ENCODE measurements at places on chromosomes 11 and 22.

DNA sequence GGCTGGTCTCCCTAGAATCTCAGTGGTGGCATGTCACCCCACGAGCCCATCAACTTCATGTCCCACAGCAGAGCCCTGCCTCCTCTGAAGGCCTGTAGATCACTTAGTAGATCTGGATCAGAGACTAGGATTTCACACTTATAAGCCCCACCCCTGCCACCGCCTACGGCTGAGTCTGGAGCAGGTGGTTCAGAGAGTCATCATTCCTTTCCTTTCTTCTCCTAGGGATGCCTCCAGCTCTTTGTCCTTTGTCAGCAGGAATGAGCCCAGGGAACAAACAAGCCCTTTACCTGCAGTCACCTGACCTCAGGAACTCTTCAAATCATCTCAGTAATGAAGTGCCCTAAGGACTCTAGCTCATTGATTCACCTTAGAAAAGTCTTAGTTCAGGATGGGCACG, 37.8 kb downstream of the SCGB1A1 start:
- no peak for DNase-seq

DNA sequence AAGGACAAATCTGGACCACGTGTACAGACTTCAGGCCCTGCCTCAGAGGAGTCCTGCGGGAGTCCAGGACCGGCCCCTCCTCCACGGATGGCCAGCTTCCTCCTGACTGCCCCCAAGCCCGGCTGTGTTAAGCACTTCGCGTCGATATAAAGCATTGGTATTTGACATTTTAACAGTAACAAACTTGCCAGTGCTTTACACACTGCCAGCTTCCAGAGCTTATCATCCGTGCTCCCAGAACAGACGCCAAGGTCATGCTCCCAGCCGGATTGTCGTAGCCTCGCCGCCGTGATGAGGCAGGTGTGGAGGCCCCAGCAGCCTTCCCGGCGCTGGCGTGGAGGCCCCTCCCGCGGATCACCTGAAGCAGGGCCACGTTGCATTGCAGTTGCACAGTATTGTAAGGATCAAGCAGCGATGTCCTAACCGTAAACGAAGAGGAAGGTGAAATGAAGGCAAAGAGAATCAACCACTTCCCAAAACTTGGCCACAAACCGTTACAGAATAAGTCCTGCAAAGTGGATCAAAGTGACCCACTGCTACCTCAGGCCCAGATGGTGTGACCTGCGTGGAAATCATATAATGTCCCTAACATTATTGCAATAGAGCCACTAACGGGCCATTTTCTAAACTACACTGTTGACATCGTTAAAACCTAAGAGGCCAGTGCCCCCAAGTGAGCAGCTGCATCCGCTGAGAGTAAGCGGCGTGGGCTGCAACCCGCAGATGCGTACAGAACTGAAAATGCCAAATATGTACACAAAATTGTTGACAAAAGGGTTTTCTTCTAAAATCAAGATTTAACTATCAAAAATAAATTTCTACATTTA, 51.6 kb downstream of the CERK start:
- DNase-seq = no peak

GRCh38 chr11:59182457-59183151, 10.7 kb downstream of the DTX4 start:
- no peak for DNase-seq

- no peak for DNase-seq
These were observed 25.0 kb upstream of the TMPRSS5 start for GRCh38 chr11:113730887-113731726.

GRCh38 chr22:42371099-42371498, 61.1 kb downstream of the NFAM1 start:
- DNase-seq = no peak

- no peak for DNase-seq
These were observed 1081.6 kb downstream of the BRD1 start for GRCh38 chr22:48745842-48746788.

- no peak for DNase-seq
These were observed 28.8 kb downstream of the ZNF70 start for GRCh38 chr22:23722160-23722559.

DNA sequence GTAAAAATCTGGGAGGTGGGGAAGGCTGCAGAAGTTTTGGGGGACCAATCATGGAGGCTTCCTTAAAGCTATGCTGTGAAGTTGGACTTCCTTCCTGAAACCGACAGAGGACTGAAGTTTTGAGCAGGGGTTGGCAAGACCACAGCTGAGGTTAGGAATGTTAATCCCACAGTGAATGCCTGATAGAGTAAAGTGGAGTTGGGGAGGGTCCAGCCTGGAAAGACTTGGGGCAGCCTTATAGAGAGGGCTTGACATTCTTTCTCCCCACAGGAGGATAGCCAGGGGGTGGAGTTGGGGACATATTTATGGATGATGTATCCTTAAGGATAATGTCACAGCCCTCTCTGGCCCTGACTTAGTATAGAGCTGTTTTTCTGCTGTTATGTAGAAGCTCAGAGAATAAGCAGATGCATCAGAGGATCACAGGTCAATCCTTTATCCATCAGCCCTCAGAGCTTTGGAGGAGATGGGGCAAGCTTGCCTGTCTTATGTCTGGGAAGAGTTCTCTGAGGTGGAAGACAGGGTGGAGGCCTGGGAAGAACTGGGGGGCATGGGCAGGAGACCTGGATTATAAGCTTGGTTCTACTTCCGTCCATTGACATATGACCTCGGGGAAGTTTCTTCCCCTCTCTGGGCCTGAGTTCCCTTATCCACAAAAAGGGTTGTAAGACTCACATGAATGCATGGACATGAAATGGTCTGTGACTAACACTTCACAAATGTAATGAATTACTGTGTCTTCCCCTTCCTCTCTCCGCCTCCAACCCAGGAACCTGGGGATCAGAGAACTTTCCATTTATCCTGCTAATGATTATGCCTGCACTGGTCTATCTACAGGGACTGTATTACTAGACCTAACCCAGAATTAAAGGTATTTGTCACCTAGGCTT, 317.8 kb downstream of the MIAT start:
- no peak for DNase-seq

DNA sequence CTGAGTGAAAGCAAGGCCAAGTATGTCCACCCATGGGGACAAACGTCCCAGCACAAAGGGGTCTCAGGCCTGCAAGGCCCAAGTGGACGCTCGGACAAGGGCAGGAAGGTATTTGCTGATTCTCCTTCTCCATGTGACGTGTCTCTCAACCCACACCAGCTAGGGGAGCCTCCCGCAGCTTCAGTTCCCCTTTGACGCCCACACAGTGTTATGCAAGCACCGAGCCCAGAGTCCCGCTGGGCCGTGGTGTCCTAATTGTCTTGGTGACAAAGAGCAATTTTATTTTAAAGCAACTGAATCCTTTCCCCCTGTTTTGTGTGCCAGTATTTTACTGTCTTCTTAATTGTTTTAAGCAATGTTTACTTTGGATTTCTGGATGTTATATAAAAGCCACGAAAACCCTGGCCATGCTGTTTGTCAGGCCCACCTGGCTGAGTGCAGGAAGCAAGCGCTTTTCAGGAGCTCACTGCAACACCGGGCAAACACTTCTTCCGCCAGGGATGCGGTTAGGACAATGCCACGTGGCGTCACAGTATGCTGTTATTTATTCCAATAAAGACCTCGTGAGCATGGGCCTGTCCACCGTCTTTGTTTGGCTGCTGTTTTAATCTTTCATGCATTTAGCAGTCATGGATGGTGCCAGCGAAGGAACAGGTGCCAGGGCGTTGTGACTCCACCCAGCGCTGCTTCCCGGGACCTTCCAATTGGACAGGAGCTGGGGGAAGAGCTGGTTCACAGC, 8.2 kb upstream of the PARVG start:
- DNase-seq = no peak

DNA sequence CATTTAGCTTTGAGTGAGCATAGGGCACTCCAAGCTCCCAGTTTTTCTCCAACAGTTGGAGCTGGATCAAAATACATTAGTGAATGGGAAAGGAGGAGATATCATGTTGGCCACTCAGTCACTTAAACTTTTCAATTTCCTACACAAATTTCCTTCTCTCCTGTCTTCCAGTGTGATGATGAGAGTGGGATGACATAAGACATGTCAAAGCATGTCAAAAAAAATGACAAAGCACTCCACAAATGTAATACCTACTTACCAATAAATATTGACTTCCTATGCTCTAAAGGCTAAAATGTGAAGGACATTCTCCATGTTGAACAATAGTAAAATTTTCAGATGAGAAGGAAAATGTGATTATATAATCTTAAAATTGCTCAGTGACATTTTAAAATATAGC, 1.5 kb upstream of the GRM5 start:
- no peak for DNase-seq

GRCh38 chr11:8080069-8080670, 841 bp upstream of the TUB start:
- DNase-seq = no peak

GRCh38 chr11:83115026-83115425, 41.9 kb upstream of the PCF11 start:
- no peak for DNase-seq

- DNase-seq = no peak
These were observed 72.4 kb upstream of the BIRC3 start for GRCh38 chr11:102244681-102245409.

DNA sequence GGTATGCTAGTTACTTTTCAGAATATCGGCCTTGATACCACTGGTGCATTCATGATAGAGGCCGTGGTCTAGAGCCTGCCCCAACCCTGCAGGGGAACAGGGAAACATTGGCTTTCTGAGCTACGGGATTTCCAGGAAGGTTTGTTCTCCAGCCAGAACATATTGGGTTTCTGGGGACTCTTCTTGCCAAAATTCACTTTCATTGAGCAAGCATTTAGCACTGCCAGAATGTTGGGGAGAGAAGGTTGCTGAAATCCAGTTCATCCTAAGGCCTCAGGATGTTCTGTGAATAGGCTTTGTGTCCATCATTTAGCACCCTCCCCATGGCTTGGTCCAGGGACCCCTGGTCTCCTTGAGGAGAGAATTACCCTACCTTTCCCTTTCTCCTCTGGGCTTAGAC, 36.7 kb downstream of the DRG1 start:
- no peak for DNase-seq

GRCh38 chr11:41784513-41785335, 325.3 kb upstream of the LRRC4C start:
- no peak for DNase-seq

DNA sequence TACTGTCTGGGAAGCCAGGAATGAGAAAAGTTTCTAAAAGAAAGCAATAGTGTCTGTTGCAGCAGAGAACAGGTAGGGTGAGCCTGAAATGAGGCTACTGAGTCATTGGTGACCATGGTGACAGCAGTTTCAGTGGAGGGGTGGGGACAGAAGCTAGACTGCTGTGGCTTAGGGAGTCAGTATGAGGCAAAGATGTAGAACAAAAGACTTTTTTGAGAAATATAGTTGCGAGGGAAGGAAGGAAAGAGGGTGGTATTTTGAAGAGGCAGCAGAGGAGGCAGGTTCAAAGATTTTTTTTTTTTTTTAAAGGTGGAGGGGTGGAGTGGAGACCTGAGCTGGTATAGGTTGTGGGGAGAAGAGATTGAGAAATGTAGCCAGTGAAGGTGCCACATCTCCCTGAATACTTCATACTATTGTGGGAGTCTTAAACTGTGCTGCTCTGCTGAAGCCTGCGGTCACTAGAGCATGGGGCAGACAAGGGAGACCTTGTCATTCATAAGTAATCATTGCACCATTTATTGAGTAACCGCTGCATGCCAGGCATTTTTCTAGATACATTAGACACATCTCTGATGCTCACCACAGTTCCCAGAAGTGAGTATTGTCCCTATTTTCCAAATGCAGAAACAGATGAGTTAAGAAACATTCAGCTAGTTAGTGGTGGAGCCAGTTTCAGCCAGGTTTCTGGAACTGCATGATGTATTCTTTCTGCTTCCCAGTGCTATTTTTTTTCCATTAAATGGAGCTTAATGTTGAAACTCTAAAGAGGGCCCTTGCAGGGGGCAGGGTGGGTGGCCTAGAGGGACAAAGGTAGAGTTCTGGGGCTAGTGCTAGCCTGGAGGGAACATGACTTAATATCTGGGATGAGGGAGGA, 49.9 kb downstream of the STIM1 start:
- DNase-seq = peak; percentile 51

GRCh38 chr11:111774955-111775710, 8.9 kb upstream of the PPP2R1B start:
- DNase-seq = no peak

DNA sequence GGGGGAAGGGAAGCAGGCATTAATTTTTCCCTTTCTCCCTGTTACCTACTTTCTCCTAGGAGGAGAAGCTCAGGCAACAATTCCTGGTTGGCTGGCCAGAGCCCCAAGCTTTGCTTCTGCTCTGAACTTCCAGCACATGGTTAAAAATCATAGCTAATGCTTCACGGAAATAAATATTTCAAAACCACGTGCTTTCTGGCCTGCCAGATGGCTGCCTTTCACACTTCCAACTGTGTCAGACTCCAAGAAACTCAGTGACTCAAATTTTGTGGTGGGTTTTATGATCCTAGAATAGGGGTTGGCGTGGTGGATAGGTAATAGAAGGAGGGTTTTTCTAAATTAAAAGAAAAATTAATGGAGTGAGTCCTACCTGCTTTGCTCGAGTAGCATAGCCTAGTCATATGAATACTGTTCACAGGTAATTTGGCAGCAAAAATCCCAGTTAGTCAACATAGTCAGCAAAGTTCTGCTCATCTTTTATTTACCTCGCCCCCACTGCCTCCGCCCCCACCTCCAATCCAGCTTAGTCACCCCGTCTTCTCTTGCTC, 58.6 kb downstream of the SC5D start:
- DNase-seq = no peak

GRCh38 chr11:134750619-134751018, 338.6 kb upstream of the B3GAT1 start:
- DNase-seq = no peak

DNA sequence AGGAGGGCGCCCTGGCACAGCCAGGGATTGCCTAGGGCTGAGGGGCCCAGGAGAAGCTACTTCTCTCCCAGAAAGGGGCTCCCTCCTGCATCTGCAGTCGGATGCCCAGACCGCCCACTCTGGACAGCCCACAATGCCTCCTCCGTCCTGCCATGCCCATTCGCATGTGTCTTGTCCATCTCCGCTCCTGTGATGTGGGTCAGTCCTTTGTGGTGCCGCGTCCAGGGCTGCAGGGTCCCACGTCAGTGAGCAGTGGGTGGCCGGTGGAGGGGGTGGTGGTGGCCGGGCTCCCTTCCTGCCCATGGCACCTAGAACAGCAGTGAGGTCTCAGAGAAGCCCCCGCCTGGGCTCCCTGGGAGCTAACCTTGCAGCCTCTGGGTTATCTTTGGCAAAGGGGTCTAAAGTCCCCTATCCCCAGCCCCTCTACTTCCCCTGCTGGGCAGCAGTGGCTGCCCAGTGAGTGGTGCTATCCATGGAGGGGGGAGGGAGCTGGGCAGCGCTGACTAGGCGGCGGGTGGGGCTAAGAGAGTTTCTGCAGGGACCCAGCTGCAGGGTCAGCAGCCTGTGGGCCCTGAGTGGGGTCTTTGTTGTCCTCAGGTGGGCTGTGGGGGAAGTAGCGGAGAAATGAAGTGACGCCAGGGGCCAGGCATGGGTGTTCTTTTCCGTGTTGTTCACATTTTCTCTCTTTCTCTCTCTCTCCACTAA, 41.1 kb downstream of the KCNC1 start:
- no peak for DNase-seq

- DNase-seq = no peak
These were observed 229.3 kb downstream of the BRD1 start for GRCh38 chr22:49598338-49598737.

- no peak for DNase-seq
These were observed 346.6 kb downstream of the TTC28 start for GRCh38 chr22:28333088-28333487.

GRCh38 chr11:68043349-68044144, 4.7 kb downstream of the TCIRG1 start:
- no peak for DNase-seq
